ENCODE measurements at places on chromosomes 5 and 9. TPM values are rescaled to one million over a fixed set of nuclear protein-coding genes. Genes with fewer than 3 reads are reported as not detected.

Gene TAS2R1
- polyA plus RNA-seq, result not detected

Gene MAMDC2
- 7.3 TPM for polyA plus RNA-seq

Gene KCTD16
- polyA plus RNA-seq, result 0.08 TPM

Gene TESK1
- 41.7 TPM for polyA plus RNA-seq

Gene HCN1
- polyA plus RNA-seq, result 2.4 TPM

Gene CDH10
- 0.21 TPM for polyA plus RNA-seq

Gene CD14
- 25.1 TPM for polyA plus RNA-seq

Gene C5
- polyA plus RNA-seq, result 5.9 TPM

Gene PCDHGA4
- 1.2 TPM for polyA plus RNA-seq

Gene IRX4
- polyA plus RNA-seq, result 0.50 TPM

Gene GAPVD1
- 18.1 TPM for polyA plus RNA-seq

Gene GRM6
- 0.94 TPM for polyA plus RNA-seq

Gene C5orf52
- not detected for polyA plus RNA-seq

Gene IFNA13
- not detected for polyA plus RNA-seq

Gene PDCD1LG2
- polyA plus RNA-seq, result 1.2 TPM

Gene TEK
- polyA plus RNA-seq, result 19.2 TPM

Gene SPATA31C1
- polyA plus RNA-seq, result not detected

Gene COL15A1
- 171 TPM for polyA plus RNA-seq
